ENCODE measurements at places on chromosomes 6 and 20.

DNA sequence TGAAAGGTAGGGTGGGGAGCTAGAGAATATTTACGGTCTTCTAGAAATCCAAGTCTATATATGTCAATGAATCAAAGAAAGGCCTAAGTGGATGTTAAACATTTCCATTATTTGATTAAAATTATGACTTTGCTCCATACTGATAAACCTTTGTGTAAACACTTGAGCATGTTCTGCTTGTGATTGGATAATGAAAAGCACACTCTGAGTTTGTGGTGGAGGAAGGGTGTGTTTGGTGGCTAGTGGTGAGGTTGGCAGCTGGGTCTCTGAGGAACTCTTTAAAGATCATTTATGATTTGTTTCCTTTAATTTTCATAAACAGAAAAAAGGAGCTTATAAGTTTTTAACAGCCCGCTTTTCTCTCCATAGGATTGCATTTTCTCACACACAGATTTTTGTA, 84.7 kb downstream of the RFPL4B start:
- no peak for DNase-seq

- no peak for DNase-seq
These were observed 87.1 kb upstream of the SYNDIG1 start for GRCh38 chr20:24382331-24382730.

DNA sequence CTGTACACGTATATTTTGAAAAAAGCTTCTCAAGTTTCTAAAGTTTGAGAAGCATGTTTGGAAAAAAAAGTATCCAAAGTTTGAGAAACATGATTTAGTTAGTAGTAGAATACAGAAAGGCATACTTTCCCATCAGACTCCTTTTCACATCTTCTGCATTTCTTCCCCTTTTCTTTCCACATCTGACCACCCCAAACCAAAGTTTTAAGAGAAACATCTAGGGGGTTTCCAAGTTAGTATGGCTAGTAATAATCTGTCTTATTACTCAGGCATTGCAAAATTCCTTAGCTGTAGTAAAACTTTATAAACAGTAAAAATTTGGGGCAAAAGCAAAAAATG, 63.0 kb upstream of the IL20RA start:
- no peak for DNase-seq

DNA sequence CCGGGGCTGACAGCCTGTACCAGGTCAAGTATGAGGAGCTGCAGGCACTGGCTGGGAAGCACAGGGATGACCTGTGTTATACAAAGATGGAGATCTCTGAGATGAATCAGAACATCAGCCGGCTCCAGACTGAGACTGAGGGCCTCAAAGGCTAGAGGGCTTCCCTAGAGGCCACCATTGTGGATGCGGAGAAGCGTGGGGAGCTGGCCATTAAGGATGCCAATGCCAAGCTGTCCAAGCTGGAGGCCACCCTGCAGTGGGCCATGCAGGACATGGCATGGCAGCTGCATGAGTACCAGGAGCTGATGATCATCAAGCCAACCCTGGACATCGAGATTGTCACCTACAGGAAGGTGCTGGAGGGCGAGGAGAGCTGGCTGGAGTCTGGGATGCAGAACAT, 46.8 kb downstream of the KIAA0319 start:
- DNase-seq = no peak

GRCh38 chr20:31587545-31588389, 17.3 kb upstream of the ID1 start:
- no peak for DNase-seq

DNA sequence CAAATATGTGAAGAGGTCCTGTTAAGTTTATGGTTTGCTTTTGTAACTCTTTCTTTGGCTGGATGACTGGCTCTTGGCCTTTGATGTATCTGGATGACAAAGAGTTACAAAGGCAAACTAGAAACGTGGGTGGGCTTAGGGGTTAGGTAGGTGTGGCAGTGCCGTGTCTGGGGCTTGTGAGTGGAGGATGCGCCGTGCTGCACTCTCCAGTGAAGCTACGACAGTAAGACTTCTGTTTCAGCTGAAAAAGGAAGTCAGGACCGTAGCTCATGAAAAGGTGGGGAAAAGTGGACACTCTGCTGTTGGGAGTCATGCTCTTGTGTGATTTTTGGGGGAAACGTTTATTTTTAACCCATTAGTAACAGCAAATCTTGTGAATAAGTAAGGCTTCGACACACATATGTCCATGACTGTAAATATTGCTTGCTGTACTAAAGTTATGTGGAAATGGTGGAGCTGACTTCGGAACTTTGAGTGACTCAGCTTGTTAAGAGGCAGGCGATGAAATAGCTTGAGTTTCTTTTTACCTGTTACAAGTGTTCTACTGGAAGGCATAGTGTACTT, 45.6 kb downstream of the DUSP22 start:
- DNase-seq = no peak

GRCh38 chr6:150231525-150231850, 88.6 kb downstream of the PPP1R14C start:
- DNase-seq = no peak

- DNase-seq = no peak
These were observed 142.4 kb upstream of the TNFAIP3 start for GRCh38 chr6:137724495-137725211.

GRCh38 chr20:63427206-63427605, 45.2 kb downstream of the KCNQ2 start:
- DNase-seq = no peak

DNA sequence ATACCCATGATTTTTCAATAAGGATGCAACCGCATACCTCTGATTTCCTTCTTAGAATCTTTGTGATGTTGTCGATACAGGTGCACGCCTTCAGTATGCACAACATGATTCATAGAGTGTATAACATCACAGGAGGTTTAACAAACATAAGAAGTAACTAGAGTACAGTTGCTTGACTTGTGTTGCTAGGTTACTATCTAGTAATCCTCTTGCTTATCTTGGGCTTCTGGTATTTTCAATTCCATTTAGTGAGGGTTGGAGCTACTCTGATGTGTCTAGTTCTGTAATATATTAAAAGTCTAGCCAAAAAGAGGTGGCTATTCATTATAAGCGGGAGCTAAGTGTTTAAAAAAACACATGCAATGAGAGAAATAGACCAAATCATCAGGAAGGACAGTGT, 85.5 kb upstream of the TENT5A start:
- no peak for DNase-seq

All from stimulated activated CD4-positive, alpha-beta T cell treated with anti-CD3 and anti-CD28 coated beads, Interleukin-2, amount 100 ng/mL, for 24 hours (primary cell).